ENCODE measurements at places on chromosomes 12 and 14.

DNA sequence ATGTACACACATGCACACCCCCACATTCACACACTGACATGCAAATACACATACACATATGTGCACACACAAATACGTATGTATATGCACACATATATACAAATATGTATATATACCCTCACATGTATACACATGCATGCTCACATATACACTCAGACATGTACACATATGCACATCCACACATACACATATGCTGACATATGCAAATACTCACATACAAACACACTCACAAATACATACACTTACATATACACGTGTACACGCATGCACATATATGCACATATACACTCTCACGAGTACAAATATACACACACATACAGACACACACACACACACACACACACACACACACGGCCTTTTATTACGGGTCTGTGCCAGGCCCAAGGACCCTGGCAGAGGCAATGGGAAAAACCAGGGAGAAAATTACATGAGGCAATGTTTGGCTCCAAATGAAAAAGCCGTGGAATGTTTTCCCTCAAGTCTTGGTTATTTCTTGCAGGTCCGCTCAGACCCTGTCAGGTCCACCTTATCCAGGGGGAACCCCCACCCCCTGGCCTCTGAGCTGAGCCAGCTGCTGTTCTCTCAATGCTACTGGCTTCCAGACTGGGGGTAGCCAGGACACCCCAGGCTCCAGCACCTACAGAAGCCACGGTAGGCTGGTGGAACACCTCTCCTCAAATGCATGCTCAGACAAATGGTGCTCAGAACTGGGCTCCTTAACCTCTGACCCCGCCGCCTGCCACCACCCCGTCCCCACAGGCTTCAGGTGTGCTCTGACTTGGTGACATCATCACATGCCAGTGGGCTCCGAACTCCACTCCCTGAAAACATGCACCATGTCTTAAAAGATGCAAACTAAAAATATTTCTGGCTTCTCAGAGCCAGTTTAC lies 54.7 kb downstream of the BCL11B start:
- DNase-seq: no peak

- no peak for DNase-seq
Measured at GRCh38 chr14:70340002-70340401, 19.5 kb downstream of the COX16 start.

DNA sequence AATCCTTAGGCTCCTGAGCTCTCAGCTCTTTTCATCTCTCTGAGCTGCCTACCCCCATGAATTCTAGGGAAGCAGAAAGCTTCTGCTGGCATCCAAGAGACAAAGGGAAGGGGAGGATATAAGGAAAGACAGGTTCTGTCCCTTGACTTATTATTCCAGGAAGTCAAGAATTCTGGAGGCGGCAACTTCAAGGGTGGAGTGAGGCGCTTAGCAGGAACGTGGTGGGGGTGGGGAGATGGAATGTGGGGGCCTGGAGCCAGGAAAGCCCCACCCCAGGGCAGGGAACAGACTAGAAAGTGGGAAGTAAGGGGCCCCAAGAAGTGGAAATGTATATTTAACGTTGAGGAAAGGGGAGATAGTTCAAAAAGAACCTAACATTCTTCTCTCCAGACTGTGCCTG lies 1.4 kb downstream of the CALCOCO1 start:
- DNase-seq: no peak

DNA sequence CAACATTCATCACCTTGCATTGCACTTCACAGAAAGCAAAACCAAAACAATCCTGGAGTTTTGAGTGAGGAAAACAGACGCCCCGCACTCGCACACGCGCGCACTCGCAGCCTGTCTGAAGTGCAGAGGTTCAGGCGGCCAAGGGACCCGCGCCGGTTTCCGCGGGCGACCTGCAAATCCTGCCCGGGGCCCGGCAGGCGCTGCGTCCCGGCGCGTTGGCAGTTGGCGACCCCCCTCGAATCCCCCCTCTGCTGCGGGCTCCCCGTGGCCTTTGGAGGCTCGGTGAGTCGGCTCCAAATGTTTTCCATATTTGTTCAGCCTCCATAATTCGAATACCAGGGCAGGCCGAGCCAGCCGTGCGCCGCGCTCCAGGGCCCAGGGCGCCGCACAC lies at the start of gene SSPN:
Gene SSPN, plus strand, starts transcription at position 324 of the 391 bp plus-strand sequence. CDS start 100 bp downstream, outside the sequence.
- DNase-seq: peak; percentile 19

GRCh38 chr12:112342587-112342986 lies 39.6 kb downstream of the HECTD4 start:
- no peak for DNase-seq

All from activated T-cell treated with anti-CD3 and anti-CD28 coated beads, Interleukin-2, amount 50 U/mL, for 48 hours (primary cell).